ENCODE measurements at places on chromosomes 1 and 21.

- DNase-seq = peak; percentile 82
Measured at GRCh38 chr1:156781585-156782186, 14.4 kb downstream of the PRCC start.

- peak; percentile 80 for DNase-seq
Measured at GRCh38 chr1:43763497-43763973, 56.2 kb downstream of the ST3GAL3 start.

GRCh38 chr1:152899027-152899426 is 9.3 kb upstream of the IVL start:
- no peak for DNase-seq

- DNase-seq = no peak
Measured at GRCh38 chr1:63319046-63320021, 3.0 kb upstream of the FOXD3 start.

GRCh38 chr1:99786751-99787501 is 20.5 kb upstream of the FRRS1 start:
- no peak for DNase-seq

DNA sequence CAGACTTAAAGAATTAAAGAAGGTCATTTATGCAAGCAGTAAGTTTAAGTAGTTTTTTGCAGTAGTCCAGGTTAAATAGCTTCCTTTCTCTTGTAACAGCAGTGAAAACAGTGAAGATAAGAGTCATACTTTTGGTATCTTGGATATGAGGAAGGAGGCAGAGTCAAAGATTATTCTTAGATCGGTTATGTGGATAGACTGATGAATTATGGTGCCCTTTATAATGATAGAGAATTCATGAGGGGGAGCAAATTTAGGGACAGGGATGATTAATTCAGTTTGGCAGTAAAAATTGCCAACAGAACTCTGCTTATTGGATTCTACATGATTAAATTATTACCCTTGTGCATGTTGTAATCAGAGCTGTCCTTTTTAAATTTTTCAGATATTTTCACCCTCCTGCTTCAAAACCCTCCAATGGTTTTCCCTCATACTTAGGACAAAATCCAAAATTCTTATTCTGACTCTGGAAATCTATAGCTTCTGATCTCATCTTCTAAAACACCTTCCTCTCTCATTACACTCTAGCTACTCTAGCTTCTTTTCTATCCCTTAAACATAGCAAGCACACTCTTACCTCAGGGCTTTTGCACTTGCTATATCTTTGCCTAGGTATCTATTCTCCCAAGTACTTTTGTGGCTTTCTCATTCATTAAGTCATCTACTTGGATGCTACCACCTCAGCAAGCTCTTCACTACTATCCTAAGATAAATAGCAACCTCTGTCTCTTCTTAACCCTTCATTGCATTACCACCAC is 79.8 kb downstream of the PKN2 start:
- DNase-seq = peak; percentile 22

- no peak for DNase-seq
Measured at GRCh38 chr1:164725401-164725800, 166.4 kb downstream of the PBX1 start.

DNA sequence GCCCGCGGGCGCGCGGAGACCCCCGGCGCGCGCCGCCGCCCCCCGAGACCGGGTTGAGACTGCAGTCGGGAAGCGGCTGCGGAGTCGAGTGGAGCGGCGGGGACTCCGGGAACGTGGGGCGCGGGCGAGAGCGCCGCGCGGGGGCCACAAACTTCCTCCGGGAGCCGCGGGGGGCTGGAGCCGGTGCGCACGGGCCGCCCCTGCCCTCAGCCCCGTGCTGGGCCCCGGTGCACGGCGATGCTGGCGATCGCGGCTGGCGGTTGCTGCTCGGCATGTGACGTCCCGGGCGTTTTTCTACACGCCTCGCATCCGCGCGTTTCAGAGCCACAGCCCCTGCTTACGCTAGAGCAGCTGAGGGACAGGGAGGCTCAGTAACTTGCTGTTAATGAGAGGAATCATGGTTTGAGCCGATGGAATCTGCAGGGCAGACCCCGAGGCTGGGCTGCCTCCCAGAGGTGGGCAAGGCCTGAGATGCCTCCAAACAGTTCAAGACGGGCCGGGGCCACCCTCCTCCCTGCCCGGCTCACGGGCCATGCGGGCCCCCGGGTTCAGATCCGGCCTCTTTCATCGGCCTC is 520 bp downstream of the TMEM201 start:
- no peak for DNase-seq

GRCh38 chr1:110879758-110880606 is 7.0 kb downstream of the CD53 start:
- DNase-seq = no peak

GRCh38 chr1:158809256-158809655 is 21.9 kb upstream of the MNDA start:
- no peak for DNase-seq

DNA sequence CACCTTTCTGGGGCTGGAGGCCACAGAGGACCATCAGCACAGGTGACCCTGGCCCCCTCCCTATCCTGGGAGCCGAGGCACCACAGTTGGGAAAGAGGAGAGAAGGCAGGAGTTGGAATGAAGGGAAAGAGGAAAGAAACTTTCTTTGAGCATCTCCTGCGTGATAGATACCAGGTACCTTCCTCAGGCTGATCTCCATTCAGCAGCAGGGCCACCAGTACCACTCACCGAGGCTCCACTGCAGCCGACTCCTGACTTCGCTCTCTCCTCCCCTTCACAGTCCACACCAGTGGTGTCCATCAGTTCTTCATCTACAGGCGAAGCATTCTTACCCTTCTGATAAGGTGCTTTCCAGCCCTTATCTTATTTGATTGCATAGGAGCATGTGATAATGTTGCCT is 55.3 kb downstream of the LGR6 start:
- DNase-seq = no peak

GRCh38 chr1:208254862-208255261 is 10.7 kb upstream of the PLXNA2 start:
- DNase-seq = peak; percentile 16

- no peak for DNase-seq
Measured at GRCh38 chr1:39647247-39647646, 7.8 kb upstream of the HEYL start.

DNA sequence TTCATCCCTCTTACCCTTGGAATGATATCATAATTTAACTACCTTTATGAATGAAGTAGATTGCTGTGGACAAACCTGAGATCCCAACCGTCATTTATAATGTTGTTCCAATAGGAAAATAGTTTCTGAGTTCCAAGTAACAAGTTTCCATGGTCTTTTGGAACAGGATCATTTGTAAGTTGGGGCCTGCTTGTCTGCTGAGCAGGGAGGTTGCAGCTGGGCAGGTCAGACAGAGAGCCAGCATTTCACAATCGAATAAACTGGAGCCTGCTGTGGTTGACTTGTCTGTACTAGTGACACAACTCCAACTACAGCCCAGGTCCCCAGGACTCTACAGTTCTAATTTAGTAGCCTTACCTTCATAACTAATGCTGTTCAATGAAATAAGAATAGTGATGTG is 18.6 kb upstream of the RALGPS2 start:
- no peak for DNase-seq

GRCh38 chr1:110393691-110394492 is 3.1 kb upstream of the SLC16A4 start:
- peak; percentile 97 for DNase-seq

DNA sequence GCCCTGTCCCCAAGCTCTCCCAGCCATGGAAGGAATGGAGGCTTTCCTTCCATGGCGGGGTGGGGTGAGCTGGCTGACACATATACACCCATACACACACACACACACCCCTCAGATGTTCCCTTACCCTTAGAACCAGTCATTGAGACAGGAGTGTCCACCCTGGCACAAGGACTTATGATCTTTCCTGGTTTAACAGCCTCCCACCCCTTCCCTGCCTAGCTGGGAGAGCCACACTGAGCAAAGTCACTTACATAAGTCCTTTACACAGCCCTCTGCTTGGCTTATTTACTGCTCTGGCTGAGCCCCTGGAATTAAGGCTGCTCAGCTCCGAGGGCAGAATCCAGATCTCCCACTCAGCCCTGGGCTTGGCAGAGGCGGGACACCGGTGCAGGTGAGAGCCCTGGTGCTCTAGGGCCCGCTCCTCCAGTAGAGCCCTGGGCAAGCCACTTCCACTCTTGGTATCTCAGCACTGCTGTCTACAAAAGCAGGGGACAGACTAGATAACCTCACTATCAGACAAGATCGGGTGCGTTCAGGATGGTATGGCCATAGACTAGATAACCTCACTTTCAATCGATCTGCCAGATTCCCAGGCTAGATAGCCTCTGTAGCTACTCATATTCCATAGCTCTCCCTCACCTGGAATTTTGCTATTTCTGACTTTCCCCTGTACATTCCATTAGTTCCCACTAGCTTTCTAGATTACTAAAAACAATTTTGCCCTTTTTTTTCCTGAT is 16.7 kb downstream of the SLC6A9 start:
- no peak for DNase-seq

DNA sequence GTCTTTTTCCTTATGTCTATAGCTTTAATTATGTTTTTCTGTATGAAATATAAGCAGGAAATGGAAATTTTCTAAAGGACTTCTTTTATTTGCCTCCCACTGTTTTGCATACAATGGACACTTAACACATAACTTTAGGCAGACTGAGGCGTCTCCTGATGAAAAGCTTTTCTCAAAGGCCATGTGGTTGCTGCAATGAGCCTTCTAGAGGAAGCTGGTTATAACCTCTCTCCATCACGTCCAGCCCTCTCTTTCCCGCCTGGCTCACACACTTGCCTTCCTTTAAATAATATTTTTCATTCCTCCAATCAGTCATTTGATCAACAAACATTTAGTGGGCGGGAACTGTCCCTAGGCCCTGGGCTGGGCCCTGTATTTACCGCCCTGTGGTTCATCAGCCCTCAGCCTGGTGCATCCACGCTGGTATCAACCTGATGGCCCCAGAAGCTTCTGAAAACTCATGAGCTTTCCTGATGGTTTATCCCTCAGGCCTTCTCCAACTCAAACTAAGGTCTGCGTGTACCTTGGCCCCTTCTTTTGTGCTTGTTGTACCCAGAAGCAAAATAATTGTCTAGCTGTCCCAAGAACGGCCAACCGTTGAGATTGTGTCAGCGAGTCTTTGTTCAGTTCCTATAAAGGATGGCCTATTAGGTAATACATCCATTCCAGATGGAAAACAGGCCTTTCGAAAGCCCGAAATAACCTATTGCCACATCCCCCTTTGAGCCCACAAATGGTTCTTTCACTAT is 75.3 kb upstream of the LYST start:
- DNase-seq = no peak

- no peak for DNase-seq
Measured at GRCh38 chr1:99956755-99957154, 13.0 kb upstream of the SLC35A3 start.

DNA sequence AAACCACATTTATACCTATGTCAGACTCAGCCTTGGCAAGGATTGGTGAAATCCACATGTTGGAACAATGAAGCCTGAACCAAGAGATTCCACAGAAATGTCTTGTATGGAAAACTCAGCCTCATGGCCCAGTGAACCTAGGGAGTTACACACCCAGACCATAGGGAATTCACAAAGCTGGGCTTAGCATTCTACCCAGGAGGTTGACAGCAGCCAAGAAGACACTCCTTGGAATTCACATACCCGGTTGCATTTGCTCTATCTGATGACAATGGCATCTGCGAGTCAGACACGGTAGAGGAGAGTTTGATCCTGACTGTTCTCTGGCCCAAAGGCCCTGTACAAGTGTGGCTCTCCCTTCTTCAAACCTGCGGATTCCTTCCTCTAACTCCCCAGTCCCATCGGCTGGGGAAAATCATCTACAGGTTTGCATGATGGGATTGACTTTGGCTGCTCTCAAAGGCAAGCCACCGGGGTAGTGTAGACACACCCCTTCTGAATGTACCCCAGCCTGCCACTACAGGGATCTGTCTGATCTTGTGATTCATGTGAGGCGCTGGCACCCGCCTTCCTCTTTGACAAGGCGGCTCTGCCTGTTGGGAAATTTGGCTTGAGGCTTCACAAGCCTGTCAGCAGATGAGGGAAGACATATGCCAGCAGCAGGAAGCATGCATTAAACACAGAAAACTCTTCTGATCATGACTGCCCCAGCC is 297.3 kb upstream of the KAZN start:
- DNase-seq = peak; percentile 24

- DNase-seq = no peak
Measured at GRCh38 chr1:117607471-117607870, 1.6 kb downstream of the TENT5C start.

GRCh38 chr1:5370311-5370710 is 621.9 kb downstream of the NPHP4 start:
- no peak for DNase-seq

DNA sequence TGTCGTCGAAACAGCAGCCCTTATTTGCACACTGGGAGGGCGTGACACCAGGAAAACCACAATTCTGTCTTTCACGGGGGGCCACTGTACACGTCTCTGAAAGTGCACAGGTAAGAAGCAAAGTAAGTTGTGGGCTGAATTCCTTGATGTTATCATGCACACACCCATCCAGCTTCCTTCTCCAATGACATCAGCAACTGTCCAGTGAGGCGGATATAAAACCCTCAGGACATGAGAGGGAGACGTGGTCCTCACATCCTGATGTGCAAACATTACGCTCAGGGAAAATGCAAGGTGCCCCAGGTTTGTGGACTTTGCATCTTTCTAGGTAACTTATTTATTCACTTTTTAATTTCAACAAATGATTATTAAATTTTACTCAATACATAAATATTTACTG is 3.0 kb downstream of the TFF1 start:
- DNase-seq = no peak

GRCh38 chr1:108149796-108150467 is 50.2 kb downstream of the SLC25A24 start:
- no peak for DNase-seq

DNA sequence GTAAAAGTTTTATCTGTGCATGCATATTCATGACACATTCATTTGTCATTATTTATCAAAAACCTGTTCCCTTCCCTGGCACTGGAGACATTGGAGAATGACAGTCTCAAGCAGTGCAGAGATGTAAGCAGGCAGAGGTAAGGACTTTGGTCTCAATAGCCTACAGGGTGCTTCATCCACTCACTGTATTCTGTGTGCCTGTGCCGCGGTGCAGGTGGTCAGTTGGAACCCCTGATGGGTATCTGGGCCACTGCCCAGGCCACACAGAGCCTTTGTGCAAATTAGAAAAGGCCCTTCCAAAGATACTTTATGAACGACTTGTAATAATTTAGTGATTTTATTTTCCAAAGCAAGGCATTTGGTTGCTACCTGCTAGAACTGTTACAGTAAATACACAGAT is 44.0 kb downstream of the CDC42 start:
- no peak for DNase-seq

DNA sequence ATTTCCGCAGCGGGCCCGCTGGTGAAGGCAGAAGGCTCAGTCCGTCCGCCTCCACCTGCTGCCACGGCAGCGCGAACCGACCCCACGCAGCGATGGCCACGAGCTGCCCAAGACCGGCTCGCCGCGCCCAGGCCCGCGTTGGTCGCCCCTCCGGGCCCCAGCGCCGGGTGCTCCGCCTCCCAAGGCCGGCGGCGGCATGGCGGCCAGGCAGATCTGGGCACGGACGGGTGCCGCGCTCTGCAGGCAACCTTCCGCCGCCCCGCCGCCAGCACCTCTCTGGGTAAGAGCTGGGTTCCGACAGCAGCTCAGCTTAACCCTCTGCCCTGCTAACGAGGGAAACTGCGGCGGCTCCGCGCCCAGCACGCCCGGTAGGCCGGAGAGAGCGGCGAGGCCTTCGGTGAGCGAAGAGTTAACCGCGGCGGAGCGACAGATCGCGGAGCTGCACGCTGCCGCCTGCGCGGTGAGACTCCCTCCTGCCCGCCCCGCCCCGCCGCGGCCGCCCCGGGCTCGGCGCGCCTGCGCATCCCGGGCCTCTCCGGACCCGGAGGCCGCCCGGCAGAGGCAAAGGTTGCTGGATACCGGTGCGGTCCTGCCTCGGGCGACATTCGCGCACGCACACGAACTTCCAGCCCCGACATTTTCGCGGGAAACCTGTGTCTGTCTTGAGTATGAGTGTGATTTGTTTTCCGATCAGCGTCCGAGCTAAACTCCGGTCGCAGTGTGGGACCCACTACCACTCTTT is at the start of gene C1orf53:
Gene C1orf53 (plus strand): TSS at position 177 of the 742 bp plus-strand sequence. CDS start 20 bp downstream, at position 197.
- peak; percentile 73 for DNase-seq

Data from RCC 7860 (cell line).